ENCODE measurements at places on chromosomes 7 and 10. TPM values are rescaled to one million over a fixed set of nuclear protein-coding genes. Genes with fewer than 3 reads are reported as not detected.

INSYN2A gene
- not detected for total RNA-seq

LIPF gene
- not detected for total RNA-seq

OR13A1 gene
- not detected for total RNA-seq

SFRP4 gene
- not detected for total RNA-seq

LRRC18 gene
- total RNA-seq = not detected

HSPA14 gene
- 34.5 TPM for total RNA-seq

RARRES2 gene
- total RNA-seq = not detected

CTNNA3 gene
- not detected for total RNA-seq

HOXA11 gene
- not detected for total RNA-seq

HOGA1 gene
- not detected for total RNA-seq

TMEM176A gene
- not detected for total RNA-seq

ITIH5 gene
- not detected for total RNA-seq

PRKCQ gene
- total RNA-seq = 40.8 TPM

HOXA5 gene
- not detected for total RNA-seq

NRG3 gene
- not detected for total RNA-seq

EBF3 gene
- total RNA-seq = not detected

DNA sequence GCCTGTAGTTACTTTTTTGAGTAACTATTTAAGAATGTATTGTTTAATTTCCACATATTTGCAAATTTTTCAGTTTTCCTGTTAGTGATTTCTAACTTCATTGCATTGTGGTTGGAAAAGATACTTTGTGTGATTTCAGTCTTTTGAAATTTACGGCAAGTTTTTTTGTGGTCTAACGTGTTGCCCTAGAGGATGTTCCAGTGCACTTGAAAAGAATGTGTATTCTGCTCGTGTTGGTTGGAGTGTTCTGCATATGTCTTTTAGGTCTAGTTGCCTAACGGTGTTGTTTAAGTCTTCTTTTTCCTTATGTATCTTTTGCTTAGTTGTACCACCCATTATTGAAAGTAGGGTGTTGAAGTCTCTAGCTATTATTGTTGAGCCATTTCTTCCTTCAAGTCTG is 59.7 kb downstream of the LCOR start:
- no peak for DNase-seq

DNA sequence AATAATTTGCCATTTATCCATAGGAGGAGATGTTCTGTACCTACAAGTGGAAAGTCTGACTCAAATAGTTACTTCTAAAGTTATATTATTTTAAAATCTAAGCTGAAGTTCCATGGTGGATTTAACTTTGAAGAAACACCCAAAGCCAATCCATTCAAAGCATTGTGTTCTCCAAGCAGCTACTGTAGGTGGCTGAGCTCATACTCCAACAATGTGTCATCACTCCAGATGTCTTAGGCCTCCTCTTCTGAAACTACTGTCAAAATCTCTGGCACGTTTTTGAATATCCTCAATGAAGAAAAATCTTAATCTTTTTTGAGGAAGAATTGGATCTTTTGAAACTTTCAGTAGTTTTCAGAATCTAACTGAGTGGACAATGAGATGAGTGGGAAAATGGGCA is 169.1 kb downstream of the PTEN start:
- DNase-seq = no peak

DNA sequence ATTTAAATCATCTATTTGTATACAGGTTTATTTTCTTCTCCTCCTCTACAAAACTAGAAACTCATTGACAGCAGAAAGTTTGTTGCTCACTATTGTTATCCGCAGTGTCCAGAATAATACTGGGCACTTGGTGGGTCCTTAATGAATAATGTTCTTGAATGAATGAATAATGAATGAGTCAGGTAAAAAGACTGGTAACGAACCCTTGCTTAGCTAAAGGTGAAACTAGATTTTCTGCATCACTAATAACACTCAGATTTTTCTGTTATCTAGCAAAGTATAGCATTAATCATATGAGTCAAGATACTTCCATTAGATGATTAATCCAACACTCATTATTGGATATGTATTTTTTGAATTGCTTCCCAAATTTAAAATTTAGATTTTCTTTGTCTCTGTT is 953.2 kb downstream of the SORCS3 start:
- DNase-seq = no peak

DNA sequence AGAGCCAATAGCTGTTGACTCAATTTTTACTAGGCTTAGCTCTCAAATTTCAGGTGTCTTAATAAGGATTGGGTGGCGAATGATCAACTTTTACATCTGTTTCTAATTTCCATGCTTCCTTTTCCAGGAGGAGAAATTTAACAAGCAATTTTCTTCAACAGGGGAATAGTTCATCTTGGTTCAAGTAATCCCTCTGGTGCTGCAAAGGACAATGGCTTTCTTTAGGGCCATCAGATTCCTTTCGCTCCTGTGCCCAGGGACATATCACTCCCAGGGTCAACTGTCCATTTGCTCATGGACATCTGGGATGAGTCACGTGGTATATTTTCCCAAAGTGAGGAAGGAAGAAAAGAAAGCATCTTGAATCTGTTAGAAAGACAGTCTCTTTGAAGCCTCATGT is 313.3 kb downstream of the FRMD4A start:
- DNase-seq = no peak

GRCh38 chr10:103855424-103855823 is at the start of gene SH3PXD2A:
TSS of gene SH3PXD2A (minus strand) at chr10:103855576. CDS start at chr10:103855266, 310 bp downstream.
- DNase-seq = no peak

DNA sequence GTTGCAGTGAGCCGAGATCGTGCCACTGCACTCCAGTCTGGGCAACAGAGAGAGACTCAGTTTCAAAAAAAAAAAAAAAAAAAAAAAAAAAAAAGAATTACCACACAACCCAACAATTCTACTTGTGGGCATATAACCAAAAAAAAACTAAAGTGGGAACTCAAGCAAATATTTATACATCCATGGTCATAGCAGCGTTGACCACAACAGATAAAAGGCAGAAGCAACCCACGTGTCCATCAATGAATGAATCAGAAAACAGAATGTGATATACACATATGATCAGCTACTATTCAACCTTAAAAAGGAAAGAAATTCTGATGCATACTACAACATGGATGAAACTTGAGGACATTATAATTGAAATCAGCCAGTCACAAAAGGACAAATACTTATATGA is 179.3 kb upstream of the NEBL start:
- DNase-seq = no peak

DNA sequence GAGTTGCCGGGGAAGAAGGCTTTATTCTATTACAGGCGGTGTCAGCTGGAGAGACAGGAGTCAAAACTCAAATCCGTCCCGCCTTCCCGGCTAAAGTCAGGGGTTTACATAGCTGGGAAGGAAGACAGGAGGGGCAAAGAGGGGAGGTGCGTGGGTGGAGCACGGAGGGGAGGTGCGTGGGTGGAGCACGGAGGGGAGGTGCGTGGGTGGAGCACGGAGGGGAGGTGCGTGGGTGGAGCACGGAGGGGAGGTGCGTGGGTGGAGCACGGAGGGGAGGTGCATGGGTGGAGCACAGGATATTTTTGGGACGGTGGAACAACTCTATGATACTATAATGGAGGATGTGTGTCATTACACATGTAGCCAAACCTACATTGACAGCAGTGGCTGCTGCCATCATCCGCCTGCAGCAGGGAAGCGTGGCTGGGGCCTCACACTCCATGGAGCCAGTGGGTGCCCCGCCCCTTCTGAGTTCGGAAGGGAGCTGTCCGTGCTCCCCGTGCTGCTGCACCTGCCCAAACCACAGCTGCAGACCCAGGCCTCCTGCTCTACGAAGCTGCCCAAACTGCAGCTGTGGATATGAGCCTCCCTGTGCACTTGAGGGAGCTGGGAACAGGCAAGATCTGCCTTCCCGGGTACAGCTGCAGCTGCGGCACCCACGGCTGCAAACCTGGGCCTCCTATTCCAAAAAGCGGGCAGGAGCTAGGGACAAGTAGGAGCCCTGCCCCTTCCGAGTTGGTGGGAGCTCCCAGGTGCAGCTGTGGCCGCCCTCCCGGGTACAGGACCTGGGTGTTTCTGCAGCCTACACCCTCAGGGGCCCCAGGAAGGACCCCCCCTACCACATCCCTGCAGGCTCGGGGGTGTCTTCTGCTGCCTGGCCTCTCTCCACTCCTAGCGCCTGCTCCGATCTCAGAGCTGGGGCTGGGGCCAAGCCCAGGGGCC is 119.4 kb downstream of the DYNC2I1 start:
- peak; percentile 27 for DNase-seq

DNA sequence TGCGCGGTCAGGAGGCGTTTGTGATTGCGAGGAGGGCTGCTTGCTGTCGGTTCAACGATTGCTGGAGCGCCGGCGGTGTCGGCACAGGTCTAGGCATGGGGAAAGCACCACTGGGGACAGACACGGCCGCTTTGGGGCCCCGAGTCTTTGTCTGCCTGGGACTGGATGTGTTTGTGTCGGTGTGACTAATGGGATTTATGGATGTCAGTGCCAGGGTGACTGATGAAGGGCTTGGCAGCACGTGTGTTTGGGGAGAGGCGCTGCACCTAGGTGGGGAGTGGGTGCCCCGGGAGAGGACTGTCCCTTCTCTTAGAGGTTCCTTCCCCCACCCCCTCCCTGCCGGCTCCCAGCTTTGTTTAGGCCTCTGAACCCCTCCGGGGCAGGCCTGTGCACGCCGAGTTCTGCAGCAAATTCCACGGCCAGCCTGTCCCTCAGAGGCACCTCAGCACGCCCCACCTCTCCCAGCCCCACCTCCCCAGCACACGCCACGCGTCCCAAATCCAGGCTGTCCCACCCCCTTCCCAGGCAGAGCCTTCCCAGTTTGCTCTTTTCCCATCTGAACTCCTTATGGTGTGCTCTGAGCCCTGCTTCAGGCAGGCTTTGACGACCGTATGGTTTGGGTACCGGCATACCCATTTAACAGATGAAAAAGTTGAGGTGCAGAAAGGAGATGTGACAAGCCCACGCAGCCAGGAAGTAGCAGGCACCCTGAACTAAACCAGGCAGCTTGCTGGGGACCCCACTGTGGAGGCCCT is 6.4 kb upstream of the TNRC18 start:
- DNase-seq = no peak

DNA sequence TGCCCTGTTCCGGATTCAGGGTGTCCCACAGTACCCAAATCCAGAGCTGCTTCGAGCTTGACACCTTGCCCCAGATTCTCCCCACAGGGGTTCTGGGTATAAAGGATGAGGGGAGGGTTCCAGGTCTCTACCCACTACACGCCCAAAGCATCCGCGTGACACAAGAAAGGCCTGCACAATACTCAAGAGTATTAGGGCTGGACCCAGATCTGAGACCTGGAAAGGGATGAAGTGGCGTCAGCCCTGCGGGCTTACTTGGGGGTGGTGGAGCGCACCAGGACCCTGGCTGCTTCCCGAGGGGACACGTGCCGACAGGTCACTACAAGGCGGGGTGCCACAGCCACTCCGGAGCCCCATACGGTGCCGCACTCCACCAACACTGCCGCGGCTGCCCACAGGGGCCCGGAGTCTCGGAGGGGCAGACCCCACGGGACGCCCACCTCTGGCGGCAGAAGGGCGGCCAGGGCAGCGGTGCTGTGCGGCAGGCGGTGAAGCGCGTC is 1.3 kb downstream of the TYSND1 start:
- no peak for DNase-seq

- no peak for DNase-seq
These were observed 1071.2 kb downstream of the TYW1 start for GRCh38 chr7:68067845-68068244.

- no peak for DNase-seq
These were observed 139.6 kb downstream of the ADAM22 start for GRCh38 chr7:88073626-88074025.

- no peak for DNase-seq
These were observed 124.3 kb downstream of the PTPRN2 start for GRCh38 chr7:158463317-158463716.

DNA sequence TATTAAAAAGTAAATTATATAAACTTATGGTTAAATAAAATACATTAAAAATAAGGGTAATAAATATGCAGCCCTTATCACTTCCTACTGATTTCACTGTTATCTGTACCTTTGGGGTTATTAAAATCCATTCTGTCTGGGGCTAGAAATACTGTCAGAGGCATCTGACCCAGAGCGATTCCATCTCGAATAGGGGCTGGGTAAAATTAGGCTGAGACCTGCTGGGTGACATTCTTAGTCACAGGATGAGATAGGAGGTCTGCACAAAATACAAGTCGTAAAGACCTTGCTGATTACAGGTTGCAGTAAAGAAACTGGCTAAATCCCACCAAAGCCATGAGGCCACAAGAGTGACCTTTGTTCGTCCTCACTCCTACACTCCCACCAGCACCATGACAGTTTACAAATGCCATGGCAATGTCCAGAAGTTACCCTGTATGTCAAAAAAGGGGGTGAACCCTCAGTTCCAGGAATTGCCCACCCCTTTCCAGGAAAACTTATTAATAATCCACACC is 77.6 kb downstream of the COBL start:
- DNase-seq = no peak

DNA sequence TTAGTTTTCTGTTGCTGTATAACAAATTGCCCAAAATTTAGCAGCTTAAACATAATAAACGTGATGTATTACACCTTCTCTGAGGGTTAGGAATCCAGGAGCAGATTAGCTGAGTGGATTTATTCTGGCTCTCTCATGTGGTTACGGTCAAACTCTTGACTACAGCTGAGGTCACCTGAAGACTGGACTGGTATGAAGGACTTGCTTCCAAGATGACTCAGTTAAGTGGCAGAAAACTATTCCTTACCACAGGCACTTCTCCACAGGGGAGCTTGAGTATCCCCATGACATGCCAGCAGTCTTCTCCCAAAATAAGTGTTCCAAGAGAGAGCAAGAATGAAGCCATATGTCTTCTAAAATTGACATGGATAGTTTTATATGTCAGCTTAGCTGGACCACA is 957.2 kb upstream of the GHITM start:
- no peak for DNase-seq

DNA sequence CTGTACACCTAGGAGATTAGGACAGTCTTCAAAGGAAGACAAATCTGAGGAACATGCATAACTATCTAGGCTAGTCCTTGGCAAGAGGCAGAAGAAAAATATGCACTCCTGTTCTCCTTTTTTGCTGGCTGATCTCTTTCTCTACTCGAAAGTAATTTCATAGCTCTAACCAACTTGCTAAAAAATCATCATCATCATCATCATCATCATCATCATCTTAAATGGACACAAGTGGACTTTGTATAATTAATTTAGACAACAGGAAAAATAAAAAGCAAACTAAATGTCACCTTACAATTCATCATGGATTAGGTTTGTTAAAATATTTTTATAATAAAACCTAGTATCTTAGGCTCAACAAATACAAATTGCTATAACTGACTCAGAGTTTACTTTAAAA is 47.2 kb upstream of the DKK1 start:
- no peak for DNase-seq

- DNase-seq = no peak
These were observed 404.1 kb upstream of the LRGUK start for GRCh38 chr7:133723044-133723443.
